Mucosa of gallbladder (tissue), 1 donor: ENCODE measurements at places on chromosomes 12 and 14. TPM values are rescaled to one million over a fixed set of nuclear protein-coding genes. Genes with fewer than 3 reads are reported as not detected.

GRCh38 chr12:29402437-29402836 lies 21.5 kb upstream of the ERGIC2 start:
- DNase-seq, result no peak

- DNase-seq, result no peak
Measured at GRCh38 chr14:26870096-26870495, 272.3 kb upstream of the NOVA1 start.

GRCh38 chr14:92386637-92387036 lies 63.7 kb downstream of the SLC24A4 start:
- no peak for DNase-seq

GRCh38 chr14:33555710-33556350 lies 395.0 kb downstream of the EGLN3 start:
- no peak for DNase-seq

- no peak for DNase-seq
Measured at GRCh38 chr12:89936631-89937030, 228.0 kb upstream of the ATP2B1 start.

ANO4 gene
- 0.12 TPM for total RNA-seq

DNA sequence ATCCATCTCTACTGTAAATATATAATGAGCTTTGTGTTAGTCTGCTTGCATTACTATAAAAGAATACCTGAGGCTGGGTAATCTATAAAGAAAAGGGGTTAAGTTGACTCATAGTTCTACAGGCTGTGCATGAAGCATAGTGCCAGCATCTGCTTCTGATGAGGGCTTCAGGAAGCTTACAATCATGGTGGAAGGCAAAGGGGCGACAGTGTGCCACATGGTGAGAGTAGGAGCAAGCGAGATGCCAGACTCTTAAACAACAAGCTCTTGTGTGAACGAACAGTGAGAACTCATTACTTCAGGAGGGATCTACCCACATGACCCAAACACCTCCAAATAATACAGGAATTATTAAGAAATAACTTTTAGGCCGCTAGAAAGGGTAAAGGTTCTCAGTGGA lies 28.1 kb downstream of the APOBEC1 start:
- DNase-seq, result no peak

GRCh38 chr12:48602192-48602989 lies 32.5 kb upstream of the LALBA start:
- DNase-seq, result no peak

DAO gene
- total RNA-seq, result not detected

IL23A gene
- 0.49 TPM for total RNA-seq

DNA sequence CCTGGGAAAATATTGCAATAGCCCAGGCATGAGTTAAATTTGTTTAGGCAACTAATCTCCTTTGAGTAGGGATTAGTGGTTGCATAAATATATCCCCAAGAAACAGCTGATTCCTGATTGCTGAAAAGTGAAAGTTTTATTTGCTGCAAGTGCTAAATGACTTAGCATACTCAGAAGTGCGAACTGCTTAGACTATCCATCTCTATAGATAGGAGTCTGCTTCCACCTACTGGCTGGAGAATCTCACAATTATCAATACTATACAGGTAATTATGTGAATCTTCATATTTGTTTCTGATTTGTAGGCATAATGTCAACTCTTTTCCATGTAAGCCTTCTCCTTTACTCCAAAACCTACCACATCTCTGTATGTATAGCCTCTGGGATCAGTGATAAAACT lies 12.0 kb upstream of the SLCO1B3 start:
- DNase-seq, result no peak

- DNase-seq, result peak; percentile 95
Measured at GRCh38 chr14:35341751-35342488, 49.7 kb downstream of the PSMA6 start.

DNA sequence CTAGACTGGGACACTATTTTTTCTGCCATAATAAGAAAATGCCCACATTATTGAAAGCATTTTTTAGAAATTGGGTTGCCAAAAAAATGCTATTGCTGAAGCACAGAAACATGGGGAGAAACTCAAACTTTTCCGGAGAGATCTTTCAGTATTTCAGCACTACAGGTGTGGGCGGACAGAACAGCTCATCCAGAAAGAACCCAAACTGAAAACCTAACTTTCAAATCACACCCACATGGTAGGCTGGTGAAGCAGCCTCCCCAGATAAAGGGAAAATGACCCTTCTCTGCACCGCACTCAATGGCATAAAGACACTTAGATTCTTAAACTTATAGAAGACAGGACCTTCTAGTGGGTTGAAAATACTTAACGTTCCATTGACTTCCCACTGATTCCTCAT lies 62.3 kb upstream of the TMPO start:
- no peak for DNase-seq

GRCh38 chr14:57461777-57462320 lies 31.8 kb downstream of the CCDC198 start:
- DNase-seq, result peak; percentile 40

GRCh38 chr12:70264067-70264867 lies 21.0 kb downstream of the CNOT2 start:
- no peak for DNase-seq

- peak; percentile 37 for DNase-seq
Measured at GRCh38 chr12:11705010-11705409, 55.5 kb downstream of the ETV6 start.

- no peak for DNase-seq
Measured at GRCh38 chr14:32200368-32201192, 1.3 kb upstream of the RNU6-7 start.

- DNase-seq, result no peak
Measured at GRCh38 chr12:67702136-67702535, 53.6 kb downstream of the DYRK2 start.

DNA sequence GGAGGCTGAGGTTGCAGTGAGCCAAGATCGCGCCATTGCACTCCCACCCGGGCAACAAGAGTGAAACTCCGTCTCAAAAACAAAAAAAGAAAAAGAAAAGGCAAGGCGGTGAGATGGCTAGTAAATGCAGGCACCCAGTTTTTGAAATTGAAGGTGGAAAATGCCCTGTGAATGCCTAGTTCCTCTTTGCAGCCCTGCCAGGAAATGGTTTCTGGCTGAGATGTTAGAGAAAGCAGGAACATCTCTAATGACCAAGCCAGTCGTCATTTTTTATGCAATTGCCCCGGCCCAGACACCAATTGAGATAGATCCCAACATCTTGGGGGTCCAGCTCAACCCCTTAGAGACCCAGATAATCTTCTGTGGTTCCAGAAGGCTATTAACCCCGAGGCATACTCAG lies 17.0 kb downstream of the SLC8A3 start:
- DNase-seq, result no peak
